Activated T-helper 1 cell treated with anti-CD3 and anti-CD28 coated beads, Interleukin-2, amount 50 U/mL, for 16 hours (primary cell): ENCODE measurements at places on chromosomes 4 and X.

GRCh38 chrX:120462370-120462769, 6.7 kb downstream of the LAMP2 start:
- DNase-seq: no peak

GRCh38 chr4:27692158-27692557, 831.5 kb downstream of the STIM2 start:
- DNase-seq: no peak

GRCh38 chr4:145734031-145734430, 54.1 kb downstream of the C4orf51 start:
- no peak for DNase-seq

GRCh38 chrX:13396924-13397323, 77.1 kb upstream of the ATXN3L start:
- DNase-seq: no peak

DNA sequence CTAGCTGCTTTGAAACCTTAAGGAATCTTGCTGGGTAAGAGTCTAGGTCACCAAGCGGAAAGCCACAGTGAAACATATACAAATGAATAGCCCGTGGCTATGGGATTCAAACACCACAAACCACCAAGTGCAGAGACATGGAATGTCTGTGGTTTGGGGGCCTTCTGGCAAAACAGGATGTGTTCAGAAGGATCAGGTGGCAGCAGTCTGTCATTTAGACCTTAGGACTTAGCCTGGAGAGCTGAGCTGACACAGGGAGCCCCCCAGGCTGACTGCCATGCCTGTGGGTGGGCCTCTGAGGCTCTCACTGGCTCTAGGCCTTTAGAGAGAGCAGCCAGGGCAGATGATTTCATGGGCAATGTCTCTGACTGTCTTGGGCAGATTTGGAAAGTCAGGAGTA, 225.6 kb downstream of the FBXW7 start:
- DNase-seq: no peak

- no peak for DNase-seq
These were observed 27.7 kb upstream of the RPL34 start for GRCh38 chr4:108592674-108592986.

DNA sequence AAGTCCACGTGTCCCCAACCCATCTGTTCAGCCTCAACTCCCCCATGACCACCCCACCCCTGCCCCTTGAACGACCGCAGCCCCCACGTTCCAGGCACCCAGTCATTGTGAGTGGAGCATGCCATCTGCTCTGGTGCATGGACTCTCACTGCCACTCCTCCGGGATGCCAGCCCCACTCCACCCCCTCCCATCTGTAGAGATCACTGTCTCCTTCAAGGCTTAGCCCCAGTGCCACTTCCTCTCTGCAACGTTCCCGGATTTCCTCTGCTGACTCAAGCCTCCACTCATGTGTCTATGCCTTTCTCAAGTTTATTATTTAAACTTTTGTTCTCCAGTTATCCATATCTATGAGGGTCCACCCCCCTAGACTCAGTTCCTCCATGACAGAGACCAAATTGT, 54.0 kb downstream of the MAML3 start:
- DNase-seq: no peak

- no peak for DNase-seq
These were observed 7.4 kb upstream of the RELL1 start for GRCh38 chr4:37693450-37694190.

- no peak for DNase-seq
These were observed 48.5 kb downstream of the FSTL5 start for GRCh38 chr4:162115333-162115732.

- no peak for DNase-seq
These were observed 29.4 kb upstream of the KIAA0232 start for GRCh38 chr4:6753103-6753560.

GRCh38 chrX:2351321-2351720, 149.5 kb downstream of the DHRSX start:
- DNase-seq: no peak

- no peak for DNase-seq
These were observed 39.3 kb downstream of the RTL9 start for GRCh38 chrX:110397904-110398303.

DNA sequence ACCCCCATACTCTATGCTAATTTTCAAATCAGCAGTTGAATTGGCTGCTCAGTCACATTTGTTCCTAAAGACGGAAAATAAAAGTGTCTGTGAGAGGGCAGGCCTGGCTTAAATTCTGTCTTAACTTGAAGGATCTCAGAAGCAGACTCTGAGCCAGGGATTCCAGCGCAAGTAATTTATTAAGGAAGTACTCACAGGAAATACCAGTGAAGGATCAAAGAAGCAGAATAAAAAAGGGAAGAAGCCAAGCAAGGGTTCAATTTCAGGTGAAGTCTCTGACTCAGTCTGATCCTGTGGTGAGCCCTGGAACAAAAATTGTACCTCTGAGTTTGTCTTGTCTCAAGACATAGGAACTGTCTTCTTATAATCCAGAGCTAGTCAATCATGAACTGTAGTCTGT, 52.2 kb downstream of the IL1RAPL1 start:
- no peak for DNase-seq

DNA sequence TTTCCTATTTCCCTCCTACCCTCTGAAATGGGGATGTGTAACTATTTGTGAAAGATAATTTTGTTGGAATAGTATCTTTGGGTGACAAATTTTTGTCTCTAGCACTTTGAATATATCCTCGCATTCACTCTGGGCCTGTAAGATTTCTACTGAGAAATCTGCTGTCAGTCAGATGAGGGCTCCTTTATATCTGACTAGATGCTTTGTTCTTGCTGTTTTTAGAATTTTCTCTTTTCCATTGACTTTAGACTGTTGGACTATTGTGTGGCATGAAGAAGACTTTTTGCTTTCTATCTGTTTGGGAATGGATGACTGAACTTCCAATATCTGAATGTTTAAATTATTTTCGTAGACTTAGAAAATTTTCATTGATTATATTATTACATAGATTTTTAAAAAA, 54.2 kb upstream of the GRID2 start:
- no peak for DNase-seq

- no peak for DNase-seq
These were observed 31.5 kb downstream of the LDB2 start for GRCh38 chr4:16866974-16867373.
